GM12891 (cell line): ENCODE measurements at places on chromosomes 4 and X.

GRCh38 chrX:105882581-105883275, 60.4 kb downstream of the NRK start:
- DNase-seq, result no peak

GRCh38 chr4:78901882-78902281, 37.4 kb downstream of the PAQR3 start:
- DNase-seq, result no peak

DNA sequence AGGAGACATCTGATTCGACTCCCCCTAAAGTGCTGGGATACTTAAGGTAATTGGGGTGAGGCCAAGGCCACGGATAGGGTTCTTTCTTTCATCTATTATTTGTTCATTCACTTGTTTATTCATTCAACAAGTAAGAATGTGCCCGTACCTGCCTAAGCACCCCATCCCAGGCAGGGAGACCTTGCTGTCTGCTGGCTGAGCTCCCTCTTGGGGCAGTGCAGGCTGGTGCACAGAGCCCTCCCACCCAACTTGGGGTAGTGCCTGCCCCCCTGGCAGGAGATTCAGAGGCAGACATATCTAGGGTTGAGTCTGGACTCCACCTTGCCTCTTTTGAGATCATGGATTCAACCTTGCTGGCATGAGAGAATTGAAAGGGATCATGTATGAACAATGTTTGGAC, 95.7 kb downstream of the DRD5 start:
- DNase-seq, result no peak

GRCh38 chr4:147843162-147843561, 111.3 kb downstream of the ARHGAP10 start:
- no peak for DNase-seq

- DNase-seq, result no peak
These were observed 153.3 kb upstream of the TBL1X start for GRCh38 chrX:9311421-9312160.

GRCh38 chr4:89411539-89412309, 104.1 kb upstream of the GPRIN3 start:
- no peak for DNase-seq

DNA sequence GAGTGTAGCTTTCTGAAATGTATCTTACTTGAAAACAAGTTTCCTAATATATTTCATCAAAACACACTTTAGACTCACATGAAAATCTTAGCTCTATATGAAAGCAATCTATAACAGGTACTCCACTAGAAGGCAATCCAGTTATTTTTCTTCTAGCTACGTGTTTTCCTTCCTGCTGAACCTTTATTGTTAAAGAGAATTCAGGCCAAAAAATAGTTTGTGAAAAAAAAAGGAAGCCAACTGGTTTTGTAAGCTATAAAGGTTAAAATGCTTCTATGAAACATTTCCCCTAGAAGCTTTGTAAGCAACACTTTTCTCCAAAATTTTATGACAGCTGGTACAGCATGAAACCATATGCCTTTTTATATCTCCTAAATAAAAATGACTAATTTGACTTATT, 304.7 kb upstream of the DIAPH2 start:
- no peak for DNase-seq

DNA sequence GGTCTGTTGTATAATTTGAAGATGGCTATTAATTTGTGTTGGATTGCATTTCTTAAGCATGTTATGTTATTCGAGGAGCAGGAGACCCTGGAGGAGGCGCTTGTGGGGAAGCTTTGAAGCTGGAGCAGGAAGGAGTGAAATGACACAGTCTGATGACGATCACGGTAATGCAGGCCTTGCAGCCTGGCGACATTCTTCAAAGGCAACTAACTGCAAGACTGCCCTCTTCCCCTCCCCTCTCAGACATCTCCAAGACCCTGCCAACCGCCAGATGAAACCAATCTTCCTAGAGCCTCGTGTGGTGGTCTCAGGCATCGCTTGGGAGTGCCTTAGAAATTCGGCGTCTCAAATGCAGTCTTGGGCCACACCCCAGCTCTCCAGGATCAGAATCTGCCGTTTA, 16.1 kb downstream of the CLCN4 start:
- DNase-seq, result no peak

- DNase-seq, result no peak
These were observed 45.0 kb upstream of the USP46 start for GRCh38 chr4:52704133-52704532.
